Common myeloid progenitor, CD34-positive (primary cell): ENCODE measurements at places on chromosomes 2 and 18.
A peak's percentile ranks its signal among the peaks of the same experiment; 100 is the strongest.

DNA sequence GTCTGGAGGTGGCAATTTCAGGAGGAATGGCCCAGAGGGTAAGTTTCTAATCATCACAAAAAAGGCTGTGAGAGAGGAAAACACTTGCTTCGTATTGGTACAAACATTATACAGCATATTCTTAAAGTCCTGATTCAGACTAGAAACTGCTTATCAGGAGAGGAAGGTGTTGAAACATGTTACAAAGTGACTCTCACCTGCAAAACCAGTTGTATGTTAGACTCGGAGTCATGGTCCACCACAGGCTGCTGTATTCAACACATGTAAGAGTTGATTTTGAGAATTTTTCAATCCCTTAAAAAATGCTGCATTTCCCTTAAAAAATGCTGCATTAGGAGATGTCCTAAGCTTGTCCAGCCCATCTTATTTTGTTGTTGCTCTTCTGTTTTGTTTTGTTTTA, 61.5 kb downstream of the MBP start:
- no peak for DNase-seq

- DNase-seq = no peak
Observed at GRCh38 chr2:108315444-108315934, 26.8 kb downstream of the SULT1C2 start.

DNA sequence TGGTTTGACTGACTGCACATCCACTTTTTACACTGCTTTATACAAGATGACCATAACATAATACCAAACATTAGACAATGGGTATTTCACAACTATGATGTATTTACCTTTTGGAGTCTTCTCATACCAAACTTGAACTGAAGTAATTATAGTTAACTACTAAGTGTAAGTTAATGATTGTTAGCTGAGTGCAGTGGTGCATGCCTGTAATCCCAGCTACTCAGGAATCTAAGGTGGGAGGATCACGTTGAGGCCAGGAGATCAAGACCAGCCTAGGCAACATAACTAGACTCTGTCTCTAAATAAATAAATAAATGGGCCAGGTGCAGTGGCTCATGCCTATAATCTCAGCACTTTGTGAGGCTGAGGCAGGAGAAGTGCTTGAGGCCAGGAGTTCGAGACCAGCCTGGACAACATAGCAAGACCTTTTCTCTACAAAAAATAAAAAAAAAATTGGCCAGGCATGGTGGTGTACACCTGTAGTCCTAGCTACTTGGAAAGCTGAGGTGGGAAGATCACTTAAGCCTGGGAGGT, 44.9 kb upstream of the ORC2 start:
- no peak for DNase-seq

GRCh38 chr2:147782141-147782930, 62.5 kb upstream of the ACVR2A start:
- DNase-seq = no peak

GRCh38 chr2:223925106-223925505, 20.0 kb downstream of the WDFY1 start:
- DNase-seq = no peak

DNA sequence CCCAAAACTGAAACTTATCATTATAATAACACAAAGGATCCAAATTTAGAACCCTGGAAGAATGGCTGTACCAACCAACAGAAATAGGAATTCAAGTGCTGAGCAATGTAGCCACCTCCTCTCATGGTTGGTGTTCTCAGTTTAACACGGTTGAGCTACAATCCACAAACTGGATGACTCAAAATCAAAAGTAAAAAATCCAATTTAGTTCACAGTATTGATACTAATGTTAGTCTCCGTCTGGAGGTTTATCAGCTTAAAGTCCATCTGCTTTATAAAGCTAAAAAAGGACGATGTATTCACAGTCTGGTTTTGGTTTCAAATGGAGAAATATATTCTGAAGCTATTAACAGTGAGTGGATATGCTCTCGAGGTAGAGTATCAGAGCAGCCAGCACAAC, 40.5 kb downstream of the CNTNAP5 start:
- DNase-seq = no peak

DNA sequence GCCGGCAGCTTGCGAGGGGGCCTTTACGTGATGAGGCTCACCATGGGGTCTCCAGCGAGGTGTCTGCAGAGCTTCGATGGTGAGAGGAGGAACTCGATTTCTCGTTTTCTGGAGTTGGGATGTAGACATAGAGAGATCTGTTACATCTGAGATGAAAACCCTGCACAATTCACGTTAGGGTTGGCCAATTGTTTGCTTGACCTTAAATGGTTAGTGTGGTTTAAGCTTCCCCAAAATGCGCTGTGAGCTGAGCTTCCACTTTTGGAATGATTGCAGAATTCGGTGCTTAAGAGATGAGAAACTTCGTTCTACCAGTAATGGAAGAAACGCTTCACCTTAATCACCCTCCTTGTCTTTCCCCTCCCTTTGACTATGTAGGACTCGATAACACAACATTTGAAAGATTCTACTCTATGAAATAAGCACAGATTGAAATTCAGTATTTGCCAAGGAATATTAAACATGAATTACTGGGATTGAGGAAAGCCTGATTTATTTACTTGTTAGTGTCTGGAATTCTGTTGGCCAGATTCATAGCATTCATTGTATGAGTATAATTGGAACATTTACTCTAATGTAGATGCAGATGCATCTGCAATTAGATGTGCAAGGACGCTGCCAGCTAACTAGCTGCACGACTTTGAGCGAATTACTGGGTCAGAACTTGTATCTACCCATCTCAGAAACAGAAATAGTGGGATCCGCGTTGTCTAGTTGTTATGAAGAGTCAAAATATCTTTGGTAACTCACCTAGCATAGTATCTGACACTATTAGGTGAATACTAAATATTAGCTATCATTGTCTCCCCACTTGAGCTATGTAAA, 1.6 kb upstream of the KLF7 start:
- peak; percentile 85 for DNase-seq

GRCh38 chr2:202046572-202046971, 12.9 kb downstream of the FZD7 start:
- no peak for DNase-seq

GRCh38 chr2:142642650-142643049, 234.8 kb upstream of the KYNU start:
- DNase-seq = no peak

- no peak for DNase-seq
Observed at GRCh38 chr2:207926989-207927300, 98.4 kb downstream of the PLEKHM3 start.

DNA sequence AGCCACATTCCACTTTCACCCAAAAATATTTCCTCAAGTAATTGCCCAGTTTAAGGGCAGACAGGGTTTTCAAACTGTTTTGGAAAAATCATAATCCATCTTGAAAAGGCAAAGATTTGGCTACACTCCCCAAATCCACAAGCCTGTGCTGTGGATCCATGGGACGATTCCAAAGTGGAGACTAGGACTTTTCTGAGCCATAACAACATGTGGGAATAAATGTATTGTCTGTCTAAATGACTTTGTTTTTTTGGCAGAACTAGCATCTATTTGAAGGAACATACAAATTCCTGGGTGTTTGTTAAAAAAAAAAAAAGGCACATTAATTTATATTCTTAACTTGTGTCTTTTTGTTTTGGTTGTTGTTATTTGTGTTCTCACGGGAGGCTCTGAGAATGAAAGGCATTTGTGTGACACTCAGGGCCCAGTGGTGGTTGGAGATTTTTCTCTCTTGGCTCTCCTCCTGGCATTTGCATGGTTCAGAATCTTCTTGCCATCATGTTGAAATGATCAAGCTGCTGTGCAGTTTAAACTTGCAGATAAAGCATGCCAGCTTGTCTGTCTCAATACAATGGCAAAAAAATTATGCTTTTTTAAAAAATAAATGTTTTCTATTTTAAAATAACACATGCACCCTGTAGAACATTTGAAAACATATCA, 277.4 kb downstream of the EN1 start:
- DNase-seq = no peak

DNA sequence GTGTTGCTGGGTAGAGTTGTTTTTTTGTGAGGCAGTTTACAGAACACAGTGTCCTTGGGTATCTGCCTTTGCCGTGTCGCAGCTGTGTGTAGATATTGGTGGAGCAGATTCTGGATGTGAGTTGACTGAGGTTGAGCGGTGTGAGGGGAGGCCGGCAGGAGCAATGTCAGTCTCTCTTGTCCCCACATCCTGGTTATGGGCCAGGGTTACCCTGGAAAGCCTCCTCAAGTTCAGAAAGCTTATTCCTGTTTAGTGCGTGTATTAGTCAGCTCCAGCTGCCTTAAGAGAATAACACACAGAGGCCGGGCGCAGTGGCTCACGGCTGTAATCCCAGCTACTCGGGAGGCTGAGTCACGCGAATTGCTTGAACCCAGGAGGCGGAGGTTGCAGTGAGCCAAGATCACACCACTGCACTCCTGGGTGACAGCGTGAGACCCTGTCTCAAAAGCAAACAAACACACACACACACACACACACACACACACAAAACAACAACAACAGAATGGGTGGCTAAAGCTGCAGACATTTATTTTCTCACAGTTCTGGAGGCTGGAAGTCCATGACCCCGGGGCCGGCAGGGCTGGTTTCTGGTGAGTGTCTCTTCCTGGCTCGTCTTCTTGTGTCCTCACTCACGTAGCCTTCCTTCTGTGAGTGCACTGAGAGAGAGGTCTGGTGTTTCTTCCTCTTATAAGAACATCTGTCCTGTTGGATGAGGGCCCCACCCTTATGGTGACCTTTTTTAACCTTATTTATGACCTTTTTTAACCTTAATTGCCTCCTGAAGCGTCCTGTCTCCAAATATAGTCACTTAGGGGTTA, 5.1 kb downstream of the NCK2 start:
- DNase-seq = no peak

- DNase-seq = peak; percentile 60
Observed at GRCh38 chr2:63049970-63050333, 678 bp upstream of the OTX1 start.

DNA sequence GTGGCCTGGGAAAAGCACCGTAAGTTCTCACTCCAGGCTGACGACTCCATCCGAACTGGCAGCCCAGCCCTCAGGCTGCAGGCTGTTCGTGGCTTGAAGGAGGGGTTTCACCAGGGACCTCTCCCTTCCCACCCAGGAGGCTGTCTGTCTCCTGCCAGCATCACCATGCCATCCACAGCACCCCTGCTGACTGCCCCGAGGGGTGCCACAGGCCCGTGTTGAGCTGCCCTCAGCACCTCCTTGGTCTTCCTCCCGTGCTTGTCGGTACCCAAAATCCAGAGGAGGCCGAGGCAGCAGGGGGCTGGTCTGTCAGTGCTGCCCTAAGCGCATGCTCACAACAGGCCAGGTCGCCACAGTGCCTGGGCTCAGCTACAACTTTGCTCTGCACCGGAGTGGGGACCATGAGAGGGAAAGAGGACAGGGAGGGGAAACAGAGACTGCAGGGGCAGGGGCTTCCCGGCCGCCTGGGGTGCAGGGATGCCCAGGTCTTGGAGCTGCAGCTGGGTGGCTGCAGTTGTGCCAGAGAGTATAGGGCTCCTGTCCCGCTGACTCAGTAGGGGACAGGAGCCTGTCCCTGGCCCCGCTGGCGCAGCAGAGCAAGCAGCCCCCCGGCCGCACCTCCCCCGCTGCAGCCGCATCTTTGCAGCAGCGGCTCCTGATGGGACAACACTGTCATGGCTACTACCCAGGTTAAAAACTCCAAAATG, 963.7 kb upstream of the CRIM1 start:
- DNase-seq = no peak

GRCh38 chr18:67875944-67876343, 359.4 kb upstream of the DSEL start:
- DNase-seq = no peak

DNA sequence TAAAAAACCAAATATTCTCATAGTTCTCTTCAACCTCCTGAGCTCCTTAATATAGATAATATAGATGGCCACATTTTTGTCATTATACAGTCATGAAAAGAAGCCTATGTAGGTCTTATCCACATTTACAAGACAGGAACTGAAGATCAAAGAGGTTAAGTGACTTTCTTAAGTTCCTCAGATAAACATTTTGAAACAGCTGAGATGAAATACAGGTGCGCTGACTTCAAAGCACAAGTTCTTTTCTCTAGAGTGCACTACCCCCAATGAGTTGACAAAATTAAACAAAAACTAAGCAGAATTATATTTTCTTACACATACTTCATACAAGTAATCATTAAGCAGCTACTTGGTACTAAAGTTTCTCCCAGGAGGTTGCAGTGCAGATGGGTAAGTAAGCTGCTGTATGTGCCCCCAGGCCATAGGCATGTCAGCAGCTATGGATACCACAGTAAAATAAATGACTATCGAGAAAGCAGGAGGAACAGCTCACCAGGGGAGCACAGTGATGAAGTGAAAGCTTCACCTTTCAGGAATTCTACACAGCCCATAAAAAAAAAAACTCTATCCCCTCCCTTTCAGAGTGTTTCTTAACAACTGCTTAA, 199.8 kb downstream of the DPP10 start:
- no peak for DNase-seq

DNA sequence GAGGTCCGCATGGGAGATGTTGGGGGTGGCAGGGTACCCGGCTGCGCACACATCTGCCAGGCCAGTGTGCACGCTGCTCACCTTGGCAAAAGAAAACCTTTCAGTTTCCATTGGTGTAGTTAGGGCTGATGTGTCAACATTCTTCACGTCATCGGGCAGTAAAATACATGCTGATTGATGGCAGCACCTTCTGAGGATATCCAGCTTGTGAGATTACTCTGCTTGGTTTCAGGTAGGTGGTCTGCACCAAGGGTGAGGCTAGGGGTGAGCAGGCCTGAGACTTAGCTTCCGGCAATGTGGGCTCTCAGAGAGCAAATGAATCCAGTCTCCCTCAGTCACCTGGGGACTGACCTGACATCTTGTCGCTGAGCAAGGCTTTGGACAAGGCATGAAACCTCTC, 19.3 kb upstream of the ACKR3 start:
- DNase-seq = no peak

- no peak for DNase-seq
Observed at GRCh38 chr2:133887676-133888040, 319.4 kb upstream of the NCKAP5 start.

DNA sequence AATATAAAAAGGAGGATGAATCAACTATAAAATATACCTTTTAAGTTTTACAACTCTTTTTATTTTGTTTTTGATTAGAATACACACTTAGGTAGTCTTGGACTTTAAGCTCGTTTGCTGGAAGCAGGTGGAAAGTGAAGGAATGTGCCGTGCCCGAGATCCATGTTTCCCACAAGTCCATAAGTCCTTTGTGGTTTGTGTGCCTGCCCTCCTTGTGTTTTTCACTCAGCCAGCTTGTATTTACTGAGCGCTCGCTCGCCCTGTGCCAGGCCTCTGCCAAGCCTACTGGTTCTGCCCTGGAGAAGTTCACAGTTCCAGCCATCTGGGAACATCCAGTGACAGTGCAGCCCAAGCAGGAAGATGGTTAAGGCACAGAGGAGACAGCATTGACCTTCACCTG, 142.6 kb downstream of the MGAT5 start:
- DNase-seq = no peak

- no peak for DNase-seq
Observed at GRCh38 chr2:55761526-55761925, 67.9 kb upstream of the PNPT1 start.

GRCh38 chr2:214075456-214075855, 335.4 kb upstream of the VWC2L start:
- no peak for DNase-seq
